ENCODE measurements at places on chromosomes 2 and 18.

DNA sequence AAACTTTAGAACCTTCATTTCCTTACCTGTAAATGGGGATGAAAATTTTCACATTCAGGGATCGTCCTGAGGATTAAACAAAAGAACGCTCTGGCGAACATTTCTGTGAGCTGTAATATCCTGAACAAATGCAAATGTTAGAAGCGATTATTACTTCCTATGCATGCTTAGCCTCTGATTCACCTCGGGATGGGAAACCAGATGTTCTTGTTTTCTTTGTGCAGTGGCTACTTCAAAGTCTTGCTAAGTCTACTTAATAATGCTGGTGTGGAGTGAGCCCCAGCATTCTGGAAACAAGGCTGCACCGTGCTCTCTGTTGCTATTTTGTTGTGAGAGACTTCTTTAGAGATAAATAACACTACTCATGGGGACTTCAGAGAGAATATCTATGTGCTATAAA, 119.1 kb upstream of the PELI1 start:
- peak; percentile 93 for DNase-seq

DNA sequence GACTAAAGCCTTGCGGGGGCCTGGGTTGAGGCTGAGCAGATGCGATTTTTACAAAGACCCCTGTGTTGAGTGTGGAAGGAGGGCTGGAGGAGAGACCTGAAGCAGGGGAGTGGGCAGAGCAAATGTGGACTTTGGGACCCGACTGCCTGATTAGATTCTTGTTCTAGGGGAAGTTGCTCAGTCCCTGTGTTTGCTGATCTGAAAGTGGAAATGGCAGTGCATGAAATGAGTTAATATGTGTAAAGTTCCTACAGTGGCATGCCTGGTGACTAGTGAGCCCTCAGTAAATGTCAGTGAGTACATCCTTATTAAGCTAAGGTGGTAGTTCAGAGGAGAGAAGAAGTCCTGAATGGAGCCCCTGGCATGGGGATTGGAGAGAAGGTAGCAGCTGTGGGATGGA, 52.3 kb downstream of the ARMC9 start:
- DNase-seq = no peak

- DNase-seq = no peak
These were observed 468.3 kb upstream of the RGPD4 start for GRCh38 chr2:107358362-107358761.

DNA sequence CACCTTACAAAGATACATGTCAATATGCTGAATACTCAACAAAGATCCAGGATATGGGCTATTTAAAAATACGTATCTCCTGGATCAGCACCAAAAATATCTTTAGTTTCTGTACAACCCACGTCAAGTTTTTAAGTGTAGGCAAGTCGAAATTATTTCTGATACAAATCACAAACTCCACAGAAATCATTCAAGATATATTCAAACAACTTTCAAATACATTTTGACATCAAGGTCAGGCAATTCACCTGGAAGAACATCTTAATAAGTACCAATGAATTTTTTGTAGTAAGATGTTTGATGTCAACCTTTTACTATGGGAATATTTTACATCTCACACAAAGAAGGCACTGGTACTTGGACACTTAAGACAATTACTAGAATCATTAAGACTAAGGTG, 86.2 kb downstream of the CUL3 start:
- no peak for DNase-seq

- DNase-seq = no peak
These were observed 352.4 kb downstream of the SOCS6 start for GRCh38 chr18:70641156-70641775.
